SW480 (cell line): ENCODE measurements at places on chromosomes 2 and 18.
A peak's percentile ranks its signal among the peaks of the same experiment; 100 is the strongest.

DNA sequence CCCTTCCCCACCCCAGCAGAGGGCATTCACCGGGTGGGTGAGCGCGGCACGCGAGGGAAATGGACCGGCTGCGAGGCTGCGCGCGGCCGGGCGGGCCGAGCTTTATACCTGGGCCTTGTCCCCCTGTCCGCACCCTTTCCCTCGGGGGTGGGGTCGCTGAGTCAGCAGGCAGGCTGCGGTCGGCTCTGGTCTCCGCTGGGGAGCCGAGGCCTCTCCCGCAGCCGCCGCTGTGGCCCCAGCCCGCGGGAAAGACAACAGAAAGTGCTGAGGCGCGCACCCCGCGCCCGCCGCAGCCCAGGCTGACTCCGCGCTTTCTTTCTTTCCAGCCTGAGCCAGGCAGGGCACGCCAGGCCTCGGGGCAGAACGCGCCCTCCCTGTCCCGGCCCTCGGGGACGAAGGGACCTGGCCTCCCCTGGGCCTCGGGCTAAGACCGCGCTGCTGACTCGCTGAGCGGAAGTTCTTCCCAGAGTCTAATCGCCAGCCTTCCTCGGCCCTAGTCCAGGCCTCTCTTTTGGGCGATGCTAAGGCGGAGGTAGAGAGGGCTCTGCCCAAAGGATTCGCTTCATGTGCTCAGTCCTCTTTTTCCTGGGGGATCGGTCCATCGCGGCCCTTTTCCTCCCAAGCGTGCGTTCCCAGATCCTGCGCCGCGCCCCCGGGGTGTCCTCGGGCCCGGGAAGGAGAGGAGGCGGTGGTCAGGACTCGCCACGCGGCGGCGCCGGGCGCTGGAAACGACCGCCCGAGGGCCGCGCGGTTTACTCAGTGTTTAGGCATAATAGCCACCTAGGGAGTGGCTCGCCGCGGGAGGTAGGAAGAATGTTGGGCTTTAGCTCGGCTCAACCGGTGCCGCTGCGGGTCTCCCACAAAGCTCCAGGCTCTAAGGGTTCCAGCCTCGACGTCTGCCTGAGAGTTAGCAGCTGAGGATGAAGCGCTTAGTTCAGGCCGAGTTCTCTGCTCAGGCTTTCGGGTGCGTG, at the start of gene CRYBA2:
Gene CRYBA2 (minus strand): TSS at position 78 of the 971 bp plus-strand sequence. CDS start 246 bp downstream, outside the sequence.
- DNase-seq: peak; percentile 51

DNA sequence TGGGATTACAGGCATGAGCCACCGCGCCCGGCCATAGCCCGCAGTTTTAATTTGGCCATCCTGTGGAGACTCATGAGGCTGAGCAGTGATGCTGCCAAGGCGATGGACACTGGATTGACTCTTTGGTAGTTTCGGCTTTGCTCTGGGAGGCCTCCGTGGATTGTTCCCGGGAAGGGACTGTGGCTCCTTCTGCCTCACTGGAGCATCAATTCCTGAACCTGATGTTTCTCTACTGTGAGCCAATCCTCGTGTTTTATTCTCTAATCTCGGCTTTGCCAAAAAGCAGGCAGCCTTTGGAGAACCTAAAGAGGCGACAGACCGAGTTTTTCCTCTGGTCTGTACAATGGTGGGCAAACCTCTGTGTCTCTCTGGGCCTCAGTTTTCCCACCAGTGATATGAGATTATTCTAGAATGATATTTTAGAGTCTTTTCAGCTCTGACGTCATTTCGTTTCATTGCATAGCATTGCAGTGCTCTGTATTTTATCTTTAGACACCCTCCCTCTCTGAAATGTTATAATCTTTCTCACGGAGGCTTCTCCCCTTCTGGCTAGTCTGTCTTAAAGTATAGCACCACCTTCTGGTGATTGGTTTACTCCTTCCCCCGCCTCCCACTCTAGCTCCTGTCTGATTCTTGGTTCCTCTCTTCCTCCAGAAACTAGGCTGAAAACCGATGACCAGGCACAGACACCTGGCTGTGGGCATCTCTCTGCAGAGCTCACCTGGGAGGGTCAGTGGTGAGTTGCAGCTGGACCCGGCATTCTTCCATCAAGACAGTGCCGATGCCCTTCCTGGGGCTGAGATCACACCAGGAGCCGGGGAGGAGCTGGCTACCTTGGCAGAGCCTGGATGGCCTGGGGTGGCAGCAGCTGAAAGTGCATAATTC, 341.3 kb downstream of the MYCN start:
- DNase-seq: peak; percentile 57

GRCh38 chr2:11774600-11774999, 28.2 kb downstream of the LPIN1 start:
- DNase-seq: no peak

GRCh38 chr2:138794724-138795123, 14.5 kb upstream of the NXPH2 start:
- DNase-seq: no peak

DNA sequence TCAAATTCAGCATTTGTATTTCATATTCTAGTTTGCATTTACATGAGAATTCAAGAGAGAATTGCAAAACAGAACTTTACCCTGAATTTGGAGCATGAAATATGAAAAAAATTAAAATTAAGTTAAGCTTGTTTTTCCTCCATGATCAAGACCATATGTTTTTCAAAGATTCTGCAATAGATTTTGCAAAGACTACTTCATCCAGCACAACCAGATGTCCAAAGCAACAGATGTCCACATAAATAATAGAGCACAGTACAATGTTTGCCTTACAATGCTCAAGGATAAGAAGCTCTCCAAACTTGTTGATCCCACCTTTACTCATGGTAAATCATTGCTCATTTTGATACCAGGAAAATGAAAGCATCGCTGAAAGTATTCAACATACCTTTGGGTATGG, 25.6 kb downstream of the FAP start:
- DNase-seq: no peak

- peak; percentile 90 for DNase-seq
These were observed at the start of the genes BABAM2 and RBKS for GRCh38 chr2:27890146-27890923. BABAM2 (plus strand) TSS chr2:27890729; CDS start chr2:27894557, 3,828 bp downstream. RBKS (minus strand) TSS chr2:27890387; CDS start chr2:27890345, 42 bp downstream.

- DNase-seq: no peak
These were observed 893.4 kb downstream of the CPS1 start for GRCh38 chr2:211449819-211450218.

DNA sequence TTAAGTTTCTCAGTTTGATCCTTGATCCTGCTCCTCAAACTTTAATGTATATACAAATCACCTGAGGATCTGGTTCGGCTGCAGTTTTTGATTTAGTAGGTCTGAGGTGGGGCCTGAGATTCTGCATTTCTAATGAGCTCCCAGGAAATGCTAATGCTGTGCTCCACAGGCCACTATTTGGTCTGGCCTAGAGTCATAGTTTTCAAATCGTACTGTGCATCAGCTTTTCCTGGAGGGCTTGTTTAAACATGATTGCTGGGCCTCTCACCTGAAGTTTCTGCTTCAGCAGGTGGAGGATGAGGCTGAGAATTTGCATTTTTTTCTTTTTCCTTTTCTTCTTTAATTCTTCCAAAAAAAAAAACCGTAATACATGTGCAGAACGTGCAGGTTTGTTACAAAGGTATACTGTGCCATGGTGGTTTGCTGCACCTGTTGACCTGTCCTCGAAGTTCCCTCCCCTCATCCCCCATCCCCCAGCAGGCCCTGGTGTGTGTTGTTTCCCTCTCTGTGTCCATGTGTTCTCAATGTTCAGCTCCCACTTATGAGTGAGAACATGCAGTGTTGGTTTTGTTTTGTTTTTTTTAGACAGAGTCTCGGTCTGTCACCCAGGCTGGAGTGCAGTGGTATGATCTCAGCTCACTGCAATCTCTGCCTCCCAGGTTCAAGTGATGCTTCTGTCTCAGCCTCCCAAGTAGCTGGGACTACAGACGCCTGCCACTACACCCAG, 42.2 kb upstream of the CD28 start:
- DNase-seq: no peak

GRCh38 chr2:100802066-100802465, 17.9 kb upstream of the NPAS2 start:
- peak; percentile 72 for DNase-seq

GRCh38 chr18:13437796-13438506, 219.4 kb downstream of the LDLRAD4 start:
- DNase-seq: peak; percentile 36

DNA sequence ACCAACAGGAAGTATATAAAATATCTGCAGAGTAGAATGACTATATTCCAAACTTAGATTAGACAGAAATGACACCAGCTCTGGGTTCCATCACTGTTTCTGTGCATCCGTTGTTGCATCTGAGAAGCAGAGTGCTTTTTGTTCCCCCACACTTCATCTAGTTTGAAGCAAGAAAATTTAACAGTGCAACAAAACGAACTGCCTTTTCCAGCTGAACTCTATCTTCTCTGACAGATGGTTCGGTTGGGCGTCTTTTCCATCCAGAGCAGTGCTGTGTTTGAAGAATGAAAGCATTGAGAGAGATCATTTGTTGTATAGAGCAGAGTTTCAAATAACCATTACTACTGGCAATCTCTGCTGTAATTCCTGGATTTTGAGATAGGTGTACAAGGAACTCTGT, 757.5 kb downstream of the DPP10 start:
- DNase-seq: no peak

GRCh38 chr2:198630384-198630783, 826.0 kb downstream of the PLCL1 start:
- DNase-seq: no peak

GRCh38 chr2:141940709-141941108, 190.1 kb downstream of the LRP1B start:
- no peak for DNase-seq

DNA sequence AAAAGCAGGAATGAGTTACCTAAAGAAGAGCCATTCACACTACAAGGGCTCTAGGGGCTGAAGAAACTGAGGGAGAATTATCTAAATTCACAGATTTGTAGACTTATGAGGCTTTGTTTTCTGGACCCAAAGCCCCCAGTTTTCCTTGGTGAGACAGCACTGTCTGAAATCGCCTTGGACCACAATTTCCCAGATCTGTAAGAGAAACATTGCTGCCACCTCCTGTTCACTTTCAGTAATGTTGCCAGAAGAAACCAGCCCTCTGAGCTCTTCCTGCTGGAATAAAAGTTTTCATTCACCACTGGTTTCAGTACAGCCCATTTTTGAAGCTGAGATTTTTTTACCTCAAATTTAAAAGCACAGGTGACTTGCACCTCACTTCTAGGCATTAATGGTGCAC, 169.2 kb downstream of the CDH20 start:
- peak; percentile 34 for DNase-seq

GRCh38 chr2:237722616-237723015, 76.0 kb upstream of the RBM44 start:
- DNase-seq: no peak

- no peak for DNase-seq
These were observed 367.3 kb upstream of the HS6ST1 start for GRCh38 chr2:128685841-128686496.

DNA sequence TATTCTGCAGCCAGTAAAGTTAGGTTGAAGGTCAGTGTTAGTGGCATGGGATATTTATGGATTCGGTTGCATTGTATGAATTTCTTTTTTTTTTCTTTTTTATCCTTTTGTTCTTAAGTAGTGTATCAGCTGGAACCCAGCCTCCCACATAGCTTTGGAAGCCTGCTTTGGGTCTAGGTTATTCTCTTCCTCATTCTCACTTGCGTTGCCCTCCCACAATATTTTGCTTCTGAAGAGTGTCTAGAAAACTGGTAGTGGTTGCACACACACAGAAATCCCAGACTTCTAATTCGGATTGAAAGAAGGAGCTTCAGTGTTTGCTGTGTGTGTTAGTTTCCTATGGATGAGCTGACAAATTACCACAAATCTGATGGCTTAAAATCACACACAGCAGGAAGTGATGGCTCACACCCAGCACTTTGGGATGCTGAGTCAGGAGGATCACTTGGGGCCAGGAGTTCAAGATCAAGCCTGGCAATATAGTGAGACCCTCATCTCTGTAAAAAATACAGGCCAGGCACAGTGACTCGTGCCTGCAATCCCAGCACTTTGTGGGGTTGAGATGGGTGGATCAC, 104.8 kb downstream of the ARL4C start:
- no peak for DNase-seq

GRCh38 chr2:229087843-229088516, 183.1 kb downstream of the PID1 start:
- no peak for DNase-seq

GRCh38 chr2:15614545-15615300, 23.1 kb downstream of the DDX1 start:
- no peak for DNase-seq

DNA sequence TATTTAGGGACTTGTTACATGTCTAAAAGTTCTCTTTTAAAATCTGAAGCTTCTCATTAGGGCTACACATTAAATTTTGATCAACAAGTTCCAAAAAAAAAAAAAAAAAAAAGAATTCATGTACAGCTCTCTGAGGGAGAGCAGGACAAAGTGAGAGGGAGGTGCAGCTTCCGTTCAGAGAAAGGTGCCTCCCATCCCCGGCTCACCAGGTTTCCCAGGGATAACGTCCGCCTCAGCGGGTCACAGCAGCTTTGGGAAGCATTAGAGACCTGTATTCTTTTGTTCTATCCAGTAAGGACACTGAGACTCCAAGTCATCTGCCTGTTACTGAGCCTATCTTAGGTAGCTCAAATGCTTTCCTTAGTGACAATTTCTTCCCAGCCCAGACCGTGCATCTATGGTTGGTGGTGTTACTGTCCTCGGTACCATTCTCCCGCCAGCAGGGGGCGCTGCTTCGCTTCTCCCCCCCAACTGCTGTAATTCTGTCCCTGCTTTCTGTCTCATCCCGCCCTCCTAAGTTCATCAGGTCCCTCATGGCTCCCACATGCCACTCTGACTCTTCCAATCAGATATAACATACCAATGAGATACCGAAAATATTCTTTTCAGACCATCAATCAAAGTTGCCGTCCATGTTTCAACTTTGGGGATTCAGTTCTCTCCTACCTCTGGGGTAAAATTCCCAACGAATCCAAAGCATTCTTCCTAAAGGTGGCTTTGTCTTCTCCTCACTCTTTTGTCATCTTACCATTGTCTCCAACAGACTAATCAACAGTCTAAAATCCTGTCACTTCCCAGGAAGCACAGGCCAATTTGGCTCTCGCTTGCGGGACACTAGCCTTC, 466.5 kb downstream of the METTL4 start:
- DNase-seq: peak; percentile 51

DNA sequence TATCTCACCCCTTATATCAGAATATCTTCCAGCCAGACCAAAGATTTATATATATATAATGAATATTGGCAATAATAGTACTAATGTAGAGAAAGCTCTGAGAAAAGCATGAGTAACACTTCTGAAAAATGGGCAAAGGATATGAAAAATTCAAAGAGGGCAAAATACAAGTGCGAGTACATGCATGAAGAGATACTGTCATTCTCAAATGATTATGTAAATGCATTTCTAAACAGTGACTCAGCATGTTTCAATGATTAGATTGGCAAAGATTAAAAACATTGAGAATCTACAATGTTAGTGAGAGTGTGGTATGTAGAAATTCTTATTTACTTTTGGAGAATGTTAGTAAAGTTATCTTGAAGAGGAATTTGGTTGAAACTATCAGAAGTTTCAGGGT, 118.3 kb upstream of the NEDD4L start:
- no peak for DNase-seq

DNA sequence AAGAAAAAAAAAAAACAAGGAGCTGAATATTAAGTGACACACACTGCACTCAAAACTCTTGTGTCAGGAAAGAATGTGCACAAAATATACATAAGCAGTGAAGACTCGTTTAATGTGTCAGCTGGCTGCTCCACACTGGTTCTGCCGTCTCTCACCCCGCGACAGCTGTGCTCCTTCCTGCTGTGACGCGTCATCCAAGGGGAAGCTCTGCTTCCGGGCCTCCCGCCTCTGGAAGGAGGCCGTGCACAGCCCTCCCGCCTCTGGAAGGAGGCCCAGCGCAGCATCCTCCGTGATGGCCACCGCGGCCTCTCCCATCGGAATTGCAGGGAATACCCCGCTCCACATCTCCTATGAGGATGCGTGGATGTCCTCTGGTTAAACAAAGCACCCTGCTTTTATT, 151.0 kb downstream of the HDAC4 start:
- peak; percentile 77 for DNase-seq

GRCh38 chr2:48315896-48316194, 214.1 kb upstream of the STON1 start:
- DNase-seq: peak; percentile 67

GRCh38 chr2:63525905-63526304, 62.4 kb downstream of the WDPCP start:
- no peak for DNase-seq
